ENCODE measurements at places on chromosomes 1 and 21. TPM values are rescaled to one million over a fixed set of nuclear protein-coding genes. Genes with fewer than 3 reads are reported as not detected.

The ADORA3 gene
- not detected for total RNA-seq

The RNU1-1 gene
- total RNA-seq: 2,403 TPM

The HSPB7 gene
- 0.21 TPM for total RNA-seq

The TP73 gene
- total RNA-seq: 54.2 TPM

The RNF187 gene
- 116 TPM for total RNA-seq

The BARHL2 gene
- not detected for total RNA-seq

The STX12 gene
- 24.5 TPM for total RNA-seq

DNA sequence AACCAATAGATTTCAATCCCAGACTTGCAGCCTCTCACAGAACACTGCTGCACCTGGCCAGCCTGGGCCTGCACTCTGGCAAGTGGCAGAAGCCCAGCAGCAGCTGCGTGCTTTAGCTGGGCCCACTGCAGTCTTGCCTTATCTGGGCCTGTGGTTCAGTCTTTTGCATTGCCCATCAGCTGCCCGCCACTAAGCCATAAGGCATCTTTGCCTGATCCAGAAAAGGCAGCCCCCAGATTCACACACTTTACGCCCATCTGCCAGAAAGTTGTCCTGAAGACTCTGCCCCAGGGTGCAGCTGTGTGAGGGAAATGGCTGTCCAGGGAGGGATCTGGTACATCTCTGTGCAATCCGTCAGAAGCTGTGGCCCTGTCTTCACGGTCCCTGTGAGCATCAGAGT is 217.0 kb downstream of the DNAH14 start:
- DNase-seq: no peak

GRCh38 chr1:236686815-236687160 is 489 bp downstream of the ACTN2 start:
- DNase-seq: no peak

DNA sequence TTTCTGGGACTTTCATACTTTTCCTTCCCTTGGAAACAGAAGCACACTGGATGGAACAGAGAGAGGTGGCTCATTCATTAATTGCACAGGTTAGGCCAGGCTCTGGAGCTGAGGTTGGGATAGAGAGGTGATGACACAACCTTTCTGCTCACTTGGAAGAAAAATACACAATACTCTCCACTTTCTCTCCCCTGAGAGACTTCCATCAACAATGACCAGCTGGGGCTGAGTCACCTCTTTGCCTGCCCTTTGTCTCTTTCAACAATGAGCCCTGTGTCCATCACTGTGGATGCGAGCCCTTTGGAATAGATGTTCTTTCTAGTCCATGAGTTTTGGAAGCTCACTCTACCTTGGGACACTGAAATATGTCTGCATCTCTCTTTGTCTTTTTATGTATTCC is 43.1 kb downstream of the ATP2B4 start:
- DNase-seq: no peak

- no peak for DNase-seq
Measured at GRCh38 chr1:39106801-39107327, 80.7 kb downstream of the NDUFS5 start.

DNA sequence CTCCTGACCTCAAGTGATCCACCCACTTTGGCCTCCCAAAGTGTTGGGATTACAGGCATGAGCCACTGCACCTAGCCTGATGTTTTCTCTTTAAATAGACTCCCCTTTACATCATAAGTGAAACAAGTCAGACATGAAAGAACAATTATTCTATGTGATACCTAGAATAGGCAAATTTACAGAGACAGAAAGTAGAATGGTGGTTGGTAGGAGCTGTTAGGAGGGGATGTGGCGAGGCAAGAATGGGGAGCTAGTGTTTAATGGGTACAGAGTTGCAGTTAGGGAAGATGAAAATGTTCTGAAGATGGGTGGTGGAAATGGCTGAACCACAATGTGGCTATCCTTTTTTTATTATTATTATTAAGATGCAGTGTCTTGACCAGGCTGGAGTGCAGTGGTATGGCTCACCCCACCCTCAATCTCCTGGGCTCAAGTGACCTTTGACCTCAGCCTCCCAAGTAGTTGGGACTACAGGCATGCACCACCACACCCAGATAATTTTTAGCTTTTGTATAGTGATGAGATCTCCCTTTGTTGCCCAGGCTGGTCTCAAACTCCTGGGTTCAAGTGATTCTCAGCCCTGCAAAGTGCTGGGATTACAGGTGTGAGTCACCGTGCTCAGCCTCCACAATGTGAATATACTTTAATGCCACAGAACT is 28.4 kb downstream of the ELF3 start:
- peak; percentile 31 for DNase-seq

DNA sequence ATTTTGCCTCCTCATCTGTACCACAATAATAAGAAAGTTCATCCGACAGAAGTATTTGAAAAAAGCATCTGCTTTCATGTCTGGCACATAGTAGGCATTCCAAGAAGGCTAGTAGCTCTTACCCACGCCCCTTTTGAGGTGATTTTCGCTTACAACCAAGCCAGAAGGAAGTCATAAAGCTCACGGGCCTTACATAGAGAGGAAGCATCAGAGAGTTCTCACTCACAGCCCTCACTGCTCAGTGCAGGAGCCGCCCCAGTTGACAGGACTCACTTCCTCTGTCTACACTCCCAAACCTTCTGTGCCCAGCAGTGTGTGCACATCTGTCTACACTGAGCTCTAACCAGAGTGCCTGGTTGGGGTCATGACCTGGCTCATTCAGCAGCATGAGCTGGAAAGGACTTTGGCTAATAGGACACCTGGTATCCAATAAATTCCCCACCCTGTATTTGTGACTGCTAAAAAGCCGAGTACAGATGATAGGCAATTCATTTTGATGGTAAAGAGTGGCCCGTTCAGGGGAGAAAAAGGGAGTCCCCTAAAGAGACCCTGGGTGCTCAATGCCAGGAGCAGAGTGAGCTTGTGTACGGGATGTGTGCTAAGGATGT is 36.8 kb upstream of the DUSP10 start:
- peak; percentile 82 for DNase-seq

GRCh38 chr1:82152356-82153271 is 351.9 kb downstream of the ADGRL2 start:
- DNase-seq: peak; percentile 40

GRCh38 chr1:42128499-42128898 is 24.7 kb upstream of the GUCA2B start:
- no peak for DNase-seq
